Stimulated activated memory B cell treated with anti-CD40 and anti-IgM and Interleukin-4, amounts not matched to agents 10 μg/mL and 1 μg/mL and 100 μg/mL, for 72 hours (primary cell): ENCODE measurements at places on chromosomes 4 and X.

DNA sequence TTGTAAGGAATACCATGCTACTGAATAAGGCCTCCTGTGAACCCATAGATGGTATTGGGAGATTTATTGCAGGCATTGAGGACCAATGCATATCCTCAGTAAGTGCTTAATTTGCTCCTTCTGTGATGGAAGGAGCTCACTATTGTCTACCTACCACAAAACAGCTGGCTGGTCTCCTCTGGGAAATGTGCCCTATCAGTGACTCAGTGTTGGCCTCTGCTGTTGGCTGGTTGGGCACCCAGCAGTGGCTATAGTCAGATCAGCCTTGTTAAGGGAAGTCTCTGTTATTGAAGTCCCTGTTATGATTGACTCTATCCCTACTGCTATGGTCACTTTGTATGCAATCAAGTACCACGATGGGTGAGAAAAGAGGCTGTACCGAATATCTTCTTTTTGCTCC, 27.5 kb upstream of the OTUD4 start:
- peak; percentile 20 for ATAC-seq

DNA sequence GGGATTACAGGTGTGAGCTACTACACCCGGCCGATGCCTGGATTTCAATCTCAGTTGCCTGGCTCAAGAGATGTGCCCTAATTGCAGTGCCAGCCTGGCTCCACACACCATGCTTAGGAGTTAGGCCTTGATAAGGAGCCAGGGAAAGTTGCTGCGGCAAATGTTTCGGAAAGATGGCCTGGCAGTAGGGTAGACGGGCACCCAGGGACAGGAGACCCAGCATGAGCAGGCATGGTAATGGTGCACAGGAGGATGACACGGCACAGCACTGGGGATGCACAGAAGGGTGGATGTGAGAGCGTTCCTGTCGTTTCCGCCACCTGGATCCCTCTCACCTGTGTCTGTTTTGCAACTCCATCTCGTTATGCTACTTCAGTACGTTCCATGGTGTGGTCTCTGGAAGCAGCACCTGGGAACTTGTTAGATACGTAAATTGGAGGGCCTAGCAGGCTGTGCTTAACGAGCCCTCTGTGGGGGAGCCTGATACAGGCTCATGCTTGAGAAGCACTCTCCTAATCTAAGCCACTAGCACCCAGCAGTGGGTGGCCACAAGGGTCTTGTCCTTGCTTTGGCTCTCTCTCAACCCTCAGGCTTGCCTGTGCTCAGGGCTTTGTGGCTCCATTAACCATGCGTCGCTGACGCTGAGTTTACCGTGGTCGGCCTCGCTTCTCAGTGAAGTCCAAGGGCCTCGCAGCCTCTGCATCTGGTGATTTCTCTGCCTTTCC, 20.3 kb downstream of the RNF4 start:
- no peak for ATAC-seq

- ATAC-seq = no peak
Measured at GRCh38 chr4:142372530-142373260, 473.4 kb downstream of the INPP4B start.

GRCh38 chrX:27964432-27964831, 16.8 kb downstream of the DCAF8L1 start:
- no peak for ATAC-seq
